Kasumi-1 (cell line): ENCODE measurements at places on chromosomes 1 and 21.

DNA sequence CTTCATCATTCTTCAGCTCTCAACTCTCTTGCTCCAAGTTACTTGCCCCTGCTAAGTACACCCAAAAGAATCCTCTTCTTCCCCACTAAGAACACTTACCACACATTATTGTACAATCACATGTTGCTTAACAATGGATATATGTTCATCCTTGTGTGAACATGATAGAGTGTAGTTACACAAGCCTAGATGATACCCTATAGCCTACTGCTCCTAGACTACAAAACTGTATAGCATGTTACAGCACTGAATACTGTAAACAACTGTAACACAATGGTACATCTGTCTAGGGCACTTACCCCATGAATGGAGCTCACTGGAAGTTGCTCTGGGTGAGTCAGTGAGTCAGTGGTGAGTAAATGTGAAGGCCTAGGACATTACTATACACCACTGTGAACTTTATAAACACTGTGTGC, 77.4 kb downstream of the RERE start:
- no peak for DNase-seq

GRCh38 chr1:110673197-110673701, 1.5 kb downstream of the KCNA3 start:
- no peak for DNase-seq

DNA sequence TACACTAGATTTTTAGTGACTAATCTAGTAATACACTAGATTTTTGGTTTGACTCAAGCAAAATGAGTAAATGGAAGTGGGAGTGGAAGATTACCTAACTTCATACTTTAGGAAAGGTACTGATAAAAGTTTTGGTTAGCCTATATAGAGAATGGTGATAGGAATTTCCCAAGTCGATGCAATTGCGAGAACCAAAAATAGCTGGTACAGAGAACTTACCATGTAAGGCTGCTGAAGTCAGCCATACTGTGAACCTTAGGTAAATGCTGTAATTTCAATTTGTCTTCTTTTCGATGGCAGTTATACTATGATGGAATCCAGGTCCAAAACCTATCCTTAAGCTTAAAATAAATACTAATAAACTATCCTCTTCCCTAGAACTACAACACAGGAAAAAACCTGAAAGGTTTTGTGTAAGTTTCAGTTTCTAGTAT, 4.6 kb downstream of the PNRC2 start:
- DNase-seq = no peak

DNA sequence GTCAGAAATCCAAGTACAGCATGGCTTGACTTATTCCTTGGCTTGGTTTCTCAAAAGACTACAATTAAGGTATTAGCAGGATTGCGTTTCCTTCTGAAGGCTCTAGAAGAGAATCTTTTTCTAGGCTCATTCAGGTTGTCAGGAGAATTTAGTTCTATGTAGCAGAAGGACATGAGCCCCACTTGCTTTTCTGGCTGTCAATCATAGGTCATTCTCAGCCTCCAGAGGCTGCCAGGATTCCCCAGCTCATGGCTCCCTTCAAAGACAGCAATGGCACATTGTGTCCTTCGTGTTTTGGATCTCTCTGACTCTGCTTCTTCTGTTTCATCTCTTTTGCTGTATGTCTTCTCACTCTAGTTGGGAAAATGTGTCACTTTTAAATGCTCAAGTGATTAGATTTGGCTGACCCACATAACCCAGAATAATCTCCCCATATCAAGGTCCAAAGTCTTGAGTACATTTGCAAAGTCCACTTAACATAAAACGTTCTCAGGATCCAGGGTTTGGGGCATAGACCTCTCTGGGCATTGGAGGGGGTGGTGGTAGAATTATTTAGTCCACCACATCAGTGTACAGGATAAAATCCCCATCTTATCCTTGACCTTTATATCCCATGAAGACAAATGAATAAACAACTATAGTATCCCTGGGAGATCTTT, 126.7 kb upstream of the BCL9 start:
- DNase-seq = no peak

- DNase-seq = no peak
Observed at GRCh38 chr1:163747261-163747660, 425.5 kb downstream of the NUF2 start.

GRCh38 chr1:181083842-181084605, 4.5 kb upstream of the IER5 start:
- peak; percentile 97 for DNase-seq

DNA sequence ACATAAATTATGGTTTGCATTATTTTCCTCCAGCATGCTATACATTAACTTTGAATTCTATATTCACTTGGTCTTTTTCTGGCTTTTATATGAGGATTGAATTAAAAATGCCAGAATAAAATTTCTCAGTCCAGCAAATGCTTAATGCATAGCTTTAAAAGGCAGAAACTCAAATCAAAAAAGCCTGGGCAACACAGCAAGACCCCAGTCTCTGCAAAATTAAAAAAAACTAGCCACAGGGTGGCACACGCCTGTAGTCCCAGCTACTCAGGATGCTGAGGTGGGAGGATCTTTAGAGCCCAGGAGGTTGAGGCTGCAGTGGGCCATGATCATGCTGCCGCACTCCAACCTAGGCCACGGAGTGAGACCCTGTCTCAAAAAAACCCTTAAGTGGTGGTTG, 19.8 kb downstream of the ATP1B1 start:
- no peak for DNase-seq

GRCh38 chr1:168365719-168366479, 85.2 kb downstream of the TBX19 start:
- no peak for DNase-seq

DNA sequence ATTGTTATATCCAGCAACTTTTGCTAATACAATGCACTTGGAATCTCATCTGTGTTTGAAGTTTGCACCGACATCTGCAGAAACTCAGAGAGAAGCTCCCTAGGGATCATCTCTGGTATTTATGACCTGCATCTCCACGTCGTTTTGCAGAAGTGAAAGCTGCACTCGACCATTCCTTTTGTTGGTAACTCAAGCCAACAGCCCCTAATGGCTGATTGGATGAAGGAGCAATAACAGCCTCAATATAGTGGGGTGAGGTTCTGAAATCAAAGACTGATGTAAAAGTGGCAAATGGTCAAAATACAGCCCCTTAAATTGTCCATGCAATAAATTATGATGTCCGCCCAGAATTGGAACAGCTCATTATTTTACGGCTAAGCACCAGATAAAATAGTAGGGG, 344.2 kb upstream of the KAZN start:
- DNase-seq = no peak
